Right cardiac atrium (tissue), 5 donors: ENCODE measurements at places on chromosomes 1 and 21. TPM values are rescaled to one million over a fixed set of nuclear protein-coding genes. Genes with fewer than 3 reads are reported as not detected.

The RAB7B gene
- total RNA-seq = 5.8 TPM

The DCDC2B gene
- total RNA-seq = not detected

The ITLN2 gene
- total RNA-seq = 0.82 TPM

The CFAP57 gene
- 0.06 TPM for total RNA-seq

The LRRIQ3 gene
- total RNA-seq = 0.76 TPM

The CSF3R gene
- 10.9 TPM for total RNA-seq

The ARHGEF16 gene
- 2.5 TPM for total RNA-seq

The TCEANC2 gene
- total RNA-seq = 4.3 TPM

The SPRR2G gene
- not detected for total RNA-seq

The KCNT2 gene
- total RNA-seq = 4.1 TPM

The IL24 gene
- not detected for total RNA-seq

The TAL1 gene
- 3.9 TPM for total RNA-seq

The GBP1 gene
- 10.3 TPM for total RNA-seq

The ADAMTS4 gene
- total RNA-seq = 10.3 TPM

The ADAMTSL4 gene
- total RNA-seq = 57.0 TPM

The TSPEAR gene
- total RNA-seq = 4.6 TPM

The ZNF672 gene
- total RNA-seq = 44.1 TPM

The SKI gene
- 56.7 TPM for total RNA-seq

The VWA5B1 gene
- 0.18 TPM for total RNA-seq

The ID3 gene
- total RNA-seq = 162 TPM

The CYP4A11 gene
- not detected for total RNA-seq
